ENCODE measurements at places on chromosomes 11 and 22.

DNA sequence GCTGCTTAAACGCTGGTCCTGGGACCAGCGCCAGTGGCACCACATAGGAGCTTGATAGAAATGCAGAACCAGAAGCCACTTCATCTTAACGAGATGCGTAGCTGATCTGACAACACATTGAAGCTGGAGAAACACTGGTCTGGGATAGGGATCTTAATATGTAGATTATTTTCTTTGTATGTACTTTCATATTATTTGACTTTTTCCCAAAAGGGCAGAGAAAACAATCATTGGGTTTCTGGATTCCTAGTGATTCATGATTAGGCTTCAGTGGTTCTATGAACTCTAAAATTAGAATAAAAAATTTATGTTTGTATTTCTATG lies 12.3 kb downstream of the MPEG1 start:
- DNase-seq, result no peak

DNA sequence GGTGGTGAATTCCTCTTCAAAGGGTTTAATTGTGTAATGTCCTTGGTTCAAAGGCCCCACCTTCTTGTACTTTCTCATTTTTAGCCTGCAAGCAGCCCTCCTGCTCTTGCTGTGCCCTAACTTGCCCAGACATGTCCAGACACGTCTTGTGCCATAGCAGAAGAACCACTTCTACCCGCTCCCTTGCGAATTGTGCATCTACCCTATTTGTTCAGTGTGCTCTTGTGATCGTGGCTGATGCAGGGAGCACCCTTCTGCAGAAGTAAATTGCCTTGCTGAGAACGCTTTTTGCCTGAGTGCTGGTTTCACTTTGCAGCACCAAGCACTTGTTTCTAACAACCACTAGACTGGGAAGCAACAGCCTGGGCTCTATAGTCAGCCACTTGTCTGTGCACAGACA lies 249.4 kb downstream of the SBF2 start:
- DNase-seq, result no peak

DNA sequence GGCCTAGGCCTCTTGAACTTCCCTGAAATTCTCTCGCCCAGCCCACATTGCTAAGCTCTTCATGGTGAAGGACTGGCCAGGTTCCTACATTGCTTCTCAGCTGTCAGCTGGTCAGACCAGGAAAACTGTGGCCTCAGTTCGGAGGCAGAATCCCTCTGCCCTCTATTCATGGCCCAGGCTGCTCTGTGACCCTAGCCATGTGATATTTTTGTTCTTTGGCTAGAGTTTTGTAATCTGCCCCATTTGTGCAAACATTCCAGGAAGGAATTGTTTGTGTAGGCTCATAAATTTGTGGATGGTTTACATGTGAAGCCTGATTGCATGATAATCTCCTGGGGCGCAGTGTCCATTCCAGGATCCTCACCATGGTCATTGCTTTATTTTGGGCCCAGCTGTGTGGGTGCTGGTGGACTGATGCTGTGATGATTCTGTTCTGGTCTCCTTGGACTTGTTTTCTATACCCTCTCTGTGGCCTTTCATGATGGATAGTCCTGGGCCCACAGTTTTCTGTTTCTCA lies 149.1 kb upstream of the E2F8 start:
- no peak for DNase-seq

- DNase-seq, result peak; percentile 23
These were observed 349 bp downstream of the TIMM10 start for GRCh38 chr11:57530215-57530595.

DNA sequence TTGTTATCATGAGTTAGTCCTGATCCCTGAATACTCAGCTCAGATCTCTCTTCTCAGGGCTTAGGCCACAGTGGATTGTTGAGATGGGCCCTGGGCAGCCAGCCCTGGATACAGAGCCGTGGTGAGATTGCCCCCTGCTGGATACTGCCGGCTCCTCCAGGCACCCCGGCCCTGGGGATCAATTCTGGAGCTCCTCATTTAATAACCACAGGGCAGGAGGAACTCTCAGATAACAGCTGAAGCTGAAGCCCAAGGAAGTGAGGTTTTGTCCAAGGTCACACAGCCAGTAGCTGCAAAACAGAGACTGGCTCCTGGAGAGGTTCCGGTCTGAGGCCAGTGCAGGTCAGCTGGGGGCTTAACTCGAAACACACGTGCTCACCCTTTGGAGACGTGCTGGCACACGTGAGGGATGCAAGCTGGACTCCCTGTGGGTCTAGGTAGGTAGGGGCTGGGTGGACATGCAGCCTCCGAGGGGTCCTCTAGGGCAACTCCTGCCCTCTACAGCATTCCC lies 16.0 kb downstream of the USH1C start:
- peak; percentile 68 for DNase-seq

DNA sequence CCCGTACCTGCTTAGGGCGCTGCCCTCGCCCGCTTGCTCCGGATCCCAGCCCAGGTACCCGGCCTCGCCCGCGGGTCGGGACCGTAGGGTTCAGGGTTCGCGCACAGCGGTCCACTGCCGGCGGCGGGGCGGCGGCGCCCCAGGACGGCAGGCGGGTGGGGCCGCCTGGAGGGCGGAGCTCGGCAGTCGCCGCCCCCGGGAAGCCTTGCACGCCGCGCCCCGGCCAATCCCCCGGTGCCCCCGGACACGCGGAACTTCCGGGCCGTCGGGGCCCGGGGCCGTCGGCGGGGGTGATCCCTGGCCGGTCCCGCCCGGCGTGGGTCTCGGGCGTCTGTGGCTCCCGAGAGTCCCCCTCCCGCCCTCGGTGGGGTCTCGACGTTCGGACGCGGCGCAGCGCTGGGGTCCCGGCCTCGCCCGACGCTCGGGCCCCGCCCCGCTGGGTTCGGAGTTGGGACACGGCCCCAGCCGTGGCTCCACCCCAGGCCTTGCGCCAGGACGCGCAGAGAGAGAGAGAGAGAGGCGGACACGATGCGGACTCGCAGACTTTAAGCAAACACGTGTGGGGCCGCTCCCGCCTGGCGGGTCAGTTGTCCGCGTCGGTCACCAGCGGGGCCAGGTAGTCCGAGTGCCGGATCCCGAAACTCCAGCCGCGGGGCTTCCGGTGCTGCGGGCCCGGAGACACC lies at the start of gene TYMP:
TSS of gene TYMP (minus strand) at position 116 of the 683 bp plus-strand sequence. CDS start 303 bp downstream, outside the sequence.
- peak; percentile 77 for DNase-seq

DNA sequence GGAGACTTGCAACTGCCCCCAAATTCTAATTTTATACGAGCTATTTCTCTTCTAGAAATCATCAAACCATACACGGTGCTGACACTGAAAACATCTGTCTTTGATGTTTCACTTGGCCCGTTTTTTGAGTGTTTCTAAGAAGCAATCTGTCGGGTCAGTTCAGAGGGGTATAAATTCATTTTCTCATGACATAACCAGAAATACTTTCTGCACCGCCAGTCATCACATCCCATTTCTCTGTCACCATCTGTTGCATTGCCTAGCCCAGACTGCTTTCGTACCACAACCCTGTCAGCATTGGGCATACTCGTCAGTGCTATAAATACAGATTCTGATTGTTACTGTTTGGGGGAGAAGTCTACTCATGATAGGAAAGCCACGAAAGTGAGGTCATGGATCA lies 63.1 kb upstream of the CCDC90B start:
- DNase-seq, result no peak

- no peak for DNase-seq
These were observed 1012.1 kb downstream of the OPCML start for GRCh38 chr11:132520199-132520598.

DNA sequence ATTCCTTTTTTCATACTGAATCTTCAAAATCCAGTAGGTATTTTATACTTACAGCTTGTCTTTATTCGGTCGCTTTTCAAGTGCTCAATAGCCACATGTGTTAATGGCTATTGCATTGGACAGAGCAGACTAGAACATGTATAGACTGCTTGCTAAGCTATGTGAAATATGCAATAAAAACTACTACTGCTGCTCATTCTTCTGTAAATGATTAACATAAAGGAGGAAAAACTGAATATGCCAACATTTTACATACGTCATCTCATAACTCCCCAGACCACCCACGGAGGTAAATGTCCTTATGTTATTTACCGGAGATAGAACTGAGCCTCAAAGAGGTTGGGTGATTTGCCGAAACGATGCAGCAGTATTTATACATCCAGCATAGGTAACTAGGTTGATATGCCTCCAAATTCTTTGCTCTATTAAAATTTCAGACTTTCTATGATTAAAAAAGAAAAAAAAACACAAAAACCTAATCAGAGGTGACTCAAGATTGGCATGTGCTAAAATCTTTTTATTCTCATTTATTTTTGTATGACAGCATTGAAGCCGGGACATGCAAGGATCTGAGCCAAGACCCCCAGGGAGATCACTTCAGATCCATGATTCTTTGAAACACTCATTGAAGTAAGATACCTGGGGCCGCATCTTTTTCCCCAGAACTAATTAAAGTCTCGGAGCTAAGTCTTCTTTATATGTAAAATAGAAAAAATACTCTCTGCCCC lies 78.5 kb upstream of the OR5AK2 start:
- DNase-seq, result no peak

Measured in activated CD4-positive, alpha-beta T cell treated with anti-CD3 and anti-CD28 coated beads, Interleukin-2, amount 50 U/mL, for 48 hours (primary cell).